ENCODE measurements at places on chromosomes 2 and 18.

GRCh38 chr2:122867941-122868340 is 1112.5 kb downstream of the TSN start:
- no peak for DNase-seq

- DNase-seq, result no peak
Observed at GRCh38 chr18:61797696-61798590, 94.9 kb downstream of the RNF152 start.

DNA sequence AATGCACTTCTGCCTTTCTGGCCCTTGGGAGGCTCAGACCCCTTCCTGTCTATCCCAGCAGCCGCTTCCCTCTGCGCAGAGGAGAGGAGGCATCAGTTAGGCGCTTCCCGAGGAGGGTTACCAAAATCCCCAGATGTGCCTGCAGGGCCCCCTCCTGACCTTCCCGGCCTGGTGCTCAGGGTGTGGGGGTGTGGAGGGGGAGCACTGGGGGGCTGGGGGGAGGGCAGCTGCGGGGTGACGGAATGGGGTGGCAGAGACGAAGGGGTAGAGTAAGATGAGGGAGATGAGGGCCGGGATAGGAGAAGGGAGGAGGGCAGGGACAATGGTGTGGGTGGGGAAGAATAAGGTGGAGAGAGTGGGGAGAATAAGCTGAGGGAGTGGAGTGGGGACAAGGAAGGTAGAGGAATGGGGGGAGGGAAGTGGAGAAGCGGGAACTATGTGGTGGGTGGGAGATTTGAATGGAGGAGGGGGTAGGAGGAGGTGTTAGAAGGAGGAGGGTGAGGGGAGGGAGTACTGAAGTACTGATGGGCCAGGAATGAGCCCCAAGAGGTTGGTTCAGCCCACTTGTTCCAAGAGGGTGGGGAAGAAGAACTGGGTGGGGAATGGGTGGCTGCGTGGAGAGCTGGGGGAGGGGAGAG is 6.5 kb upstream of the ZAP70 start:
- no peak for DNase-seq

- DNase-seq, result no peak
Observed at GRCh38 chr2:76391678-76392077, 681.0 kb upstream of the GCFC2 start.

DNA sequence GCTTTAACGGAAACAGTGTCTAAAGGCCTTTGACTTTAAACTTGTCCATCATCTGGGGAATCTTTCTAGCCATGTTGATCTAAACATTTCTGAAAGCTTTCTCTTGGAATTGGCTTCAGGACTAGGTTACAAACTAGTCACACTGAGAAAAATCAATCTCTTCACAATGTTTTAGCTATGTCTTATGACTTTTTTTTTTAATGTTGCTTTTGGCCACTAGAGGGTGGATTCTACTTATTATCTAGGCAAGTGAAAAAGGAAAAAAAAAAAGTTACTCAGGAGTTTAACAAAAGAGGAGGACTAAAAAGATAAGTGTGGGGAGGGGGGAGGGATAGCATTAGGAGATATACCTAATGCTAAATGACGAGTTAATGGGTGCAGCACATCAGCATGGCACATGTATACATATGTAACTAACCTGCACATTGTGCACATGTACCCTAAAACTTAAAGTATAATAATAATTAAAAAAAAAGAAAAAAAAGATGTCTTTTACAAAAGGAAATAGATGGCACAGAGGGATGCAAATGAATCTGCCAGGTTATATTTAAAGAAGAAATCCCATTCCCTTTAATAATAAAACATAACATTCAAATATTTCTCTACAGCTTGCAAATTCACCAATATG is 160.4 kb upstream of the PID1 start:
- peak; percentile 25 for DNase-seq

DNA sequence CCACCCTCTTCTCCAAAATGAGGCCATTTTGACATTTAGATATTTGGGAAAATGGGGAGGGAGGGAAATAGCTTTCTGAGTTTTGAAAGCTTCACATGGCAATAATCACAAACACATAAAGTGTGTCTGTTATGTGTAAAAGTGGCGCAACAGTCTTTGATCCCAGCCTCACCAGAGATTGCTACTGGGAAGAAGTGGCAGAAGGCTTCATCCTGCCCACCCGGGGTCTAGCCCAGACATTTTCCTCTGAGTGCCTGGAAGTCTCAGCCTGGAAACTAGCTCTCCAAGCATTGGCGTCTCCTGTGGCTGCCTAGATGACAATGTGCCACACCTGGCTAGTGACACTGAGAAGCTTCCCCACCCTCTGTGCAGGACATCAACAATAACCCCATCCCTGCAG is 1.7 kb upstream of the LBH start:
- DNase-seq, result no peak

DNA sequence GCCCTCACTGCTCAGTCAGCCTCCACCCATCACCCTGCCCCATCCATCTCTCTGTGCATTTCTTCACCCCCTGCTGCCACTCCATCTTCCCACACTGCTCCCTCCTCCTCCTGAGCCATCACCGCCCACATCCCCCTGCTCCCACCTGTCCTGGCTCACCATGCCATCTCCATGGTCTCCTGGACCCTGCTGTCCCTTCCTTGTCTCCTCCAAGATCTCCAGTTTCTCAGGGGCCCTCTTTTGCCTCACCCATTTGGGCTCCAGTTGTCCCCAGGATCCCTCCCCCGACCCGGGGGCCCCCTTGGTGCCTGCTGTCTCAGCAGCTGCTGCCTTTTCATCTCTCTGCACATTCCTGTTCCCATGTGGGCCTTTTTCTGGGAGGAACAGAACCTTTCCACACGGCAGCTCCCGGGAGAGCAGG is 10.6 kb downstream of the SPEG start:
- DNase-seq, result no peak

DNA sequence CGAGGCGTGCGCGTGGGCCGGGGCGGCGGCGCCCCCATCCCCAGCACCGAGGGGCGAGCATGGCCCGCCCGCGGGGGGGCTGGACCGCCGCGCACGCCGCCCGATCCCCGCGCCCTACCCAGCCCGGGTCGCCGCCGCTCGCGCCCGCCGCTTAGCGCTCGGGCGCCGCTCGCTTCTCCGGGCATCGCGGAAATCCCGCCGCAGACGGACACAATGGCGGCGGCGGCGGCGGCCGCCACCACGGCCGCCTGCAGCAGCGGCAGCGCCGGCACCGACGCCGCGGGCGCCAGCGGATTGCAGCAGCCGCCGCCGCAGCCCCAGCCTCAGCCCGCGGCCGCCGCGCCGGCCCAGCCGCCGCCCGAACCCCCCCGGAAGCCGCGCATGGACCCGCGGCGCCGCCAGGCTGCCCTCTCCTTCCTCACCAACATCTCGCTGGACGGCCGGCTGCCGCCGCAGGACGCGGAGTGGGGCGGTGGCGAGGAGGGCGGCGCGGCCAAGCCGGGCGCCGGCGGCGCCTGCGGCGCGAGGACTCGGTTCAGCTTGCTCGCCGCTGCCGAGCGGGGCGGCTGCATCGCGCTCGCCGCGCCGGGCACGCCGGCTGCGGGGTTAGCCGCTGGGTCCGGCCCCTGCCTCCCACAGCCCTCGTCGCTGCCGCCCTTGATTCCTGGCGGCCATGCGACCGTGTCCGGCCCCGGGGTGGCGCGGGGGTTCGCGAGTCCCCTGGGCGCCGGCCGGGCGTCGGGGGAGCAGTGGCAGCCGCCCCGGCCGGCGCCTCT is 453 bp downstream of the CABLES1 start:
- peak; percentile 53 for DNase-seq

DNA sequence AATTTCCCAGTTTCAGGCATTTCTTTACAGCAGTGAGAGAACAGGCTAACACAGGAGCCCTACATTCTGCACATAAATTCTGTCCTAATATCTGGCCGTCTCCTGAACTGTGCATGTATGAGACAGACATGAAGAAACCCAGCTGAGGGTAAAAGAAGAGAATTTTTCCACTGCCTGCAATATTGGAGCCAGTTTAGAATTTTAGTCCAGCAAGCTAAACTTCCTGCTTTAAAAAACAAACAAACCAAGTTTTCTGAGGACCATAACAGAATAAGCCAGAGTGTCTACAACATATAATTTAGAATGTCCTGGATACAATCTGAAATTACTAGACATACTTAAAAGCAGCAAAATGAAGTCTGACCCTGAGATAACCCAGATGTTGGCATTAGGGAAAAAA is 215.1 kb upstream of the KLHL29 start:
- no peak for DNase-seq

- DNase-seq, result no peak
Observed at GRCh38 chr2:227808936-227809335, 4.7 kb upstream of the CCL20 start.

DNA sequence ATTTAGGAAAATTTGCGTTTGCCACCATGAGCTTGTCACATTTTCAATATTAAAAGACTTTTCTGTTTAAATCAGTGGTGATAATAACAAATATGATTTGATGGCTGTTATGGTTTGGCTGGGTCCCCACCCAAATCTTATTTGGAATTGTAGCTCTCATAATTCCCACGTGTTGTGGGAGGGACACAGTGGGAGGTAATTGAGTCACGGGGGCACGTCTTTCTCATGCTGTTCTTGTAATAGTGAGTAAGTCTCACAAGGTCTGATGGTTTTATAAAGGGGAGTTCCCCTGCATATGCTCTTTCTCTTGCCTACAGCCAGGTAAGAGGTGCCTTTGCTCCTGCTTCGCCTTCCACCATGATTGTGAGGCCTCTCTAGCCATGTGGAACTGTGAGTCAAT is 83.4 kb upstream of the RGPD4 start:
- DNase-seq, result no peak

GRCh38 chr18:1604751-1605150 is 700.1 kb downstream of the ADCYAP1 start:
- DNase-seq, result no peak

DNA sequence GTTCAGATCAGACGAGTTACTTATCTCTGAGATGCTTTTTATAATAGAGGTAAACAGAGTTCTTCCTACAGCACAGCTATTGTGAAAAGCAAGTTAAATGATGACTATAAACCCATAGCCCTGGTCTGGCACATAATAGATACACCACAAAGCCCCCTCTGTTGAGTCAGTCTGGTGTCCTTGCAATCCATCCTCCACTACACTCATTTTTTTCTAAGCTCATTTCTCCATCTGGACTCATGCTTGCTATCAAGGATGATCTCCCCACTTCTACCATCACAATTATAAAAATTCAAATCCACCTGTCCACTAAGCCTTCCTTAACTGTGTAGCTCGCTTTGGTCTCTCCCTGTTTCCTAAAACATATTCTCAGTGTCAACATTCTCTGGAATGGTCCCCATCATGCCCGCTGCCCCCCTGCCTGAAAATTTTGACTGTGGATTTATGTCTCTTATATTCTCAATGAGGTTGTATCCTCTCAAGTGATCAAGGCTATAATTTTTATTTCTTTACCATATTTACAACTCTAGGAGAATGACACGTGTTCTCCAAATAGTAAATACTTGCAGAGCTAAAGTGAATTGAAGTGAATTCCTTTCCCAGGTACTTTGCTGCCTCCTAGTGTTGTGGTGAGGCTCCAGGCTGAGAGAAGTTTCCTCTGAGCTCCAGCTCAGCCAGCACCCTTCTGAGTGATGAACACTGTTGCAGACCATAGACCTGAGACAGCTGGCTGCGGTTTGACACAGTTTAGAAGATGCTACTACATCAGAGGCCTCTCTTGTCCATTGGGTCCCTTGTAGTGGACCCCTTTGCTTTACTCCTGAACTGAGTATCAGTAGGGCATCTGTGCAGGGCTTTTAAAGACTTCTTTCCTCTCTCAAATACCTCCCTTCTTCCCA is 108.7 kb downstream of the DPP10 start:
- DNase-seq, result peak; percentile 41

- DNase-seq, result no peak
Observed at GRCh38 chr18:67964462-67964861, 447.9 kb upstream of the DSEL start.

DNA sequence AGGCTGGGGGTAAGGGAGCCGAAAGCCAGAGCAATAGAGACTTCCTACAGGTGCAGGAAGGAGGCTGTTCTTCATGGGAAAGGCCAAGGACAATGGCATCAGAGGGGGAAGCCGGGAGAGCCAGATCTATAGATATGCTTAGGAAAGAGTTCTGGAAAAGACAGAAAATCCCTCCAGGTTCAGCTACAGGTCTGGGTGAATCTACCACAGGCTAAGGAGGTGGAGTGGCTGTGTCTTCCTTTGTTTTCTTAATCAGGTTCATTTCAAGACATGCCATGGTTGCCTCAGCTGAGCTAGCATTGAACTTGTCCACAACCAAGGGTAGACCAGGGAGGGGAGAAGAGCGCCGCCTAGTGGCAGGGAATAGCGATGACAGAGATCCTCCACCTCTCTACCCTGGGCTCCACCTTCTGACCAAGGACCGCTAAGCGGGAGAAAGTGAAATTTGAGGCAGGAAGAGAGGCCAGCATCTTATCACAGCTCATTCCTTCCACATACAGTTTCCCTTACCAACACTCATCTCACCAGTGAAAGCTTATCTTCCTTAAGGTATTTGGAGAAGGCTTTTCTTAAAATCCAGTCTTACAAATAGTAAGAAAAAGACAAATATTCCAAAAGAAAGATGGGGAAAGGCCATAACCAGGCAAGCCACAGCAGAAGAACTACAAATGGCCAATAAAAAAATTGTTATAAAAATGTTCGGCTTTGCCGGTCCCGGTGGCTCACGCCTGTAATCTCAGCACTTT is 74.2 kb downstream of the VIT start:
- peak; percentile 62 for DNase-seq

GRCh38 chr2:106296182-106296815 is 102.2 kb upstream of the UXS1 start:
- no peak for DNase-seq

GRCh38 chr2:25402477-25402876 is 60.8 kb upstream of the DNMT3A start:
- peak; percentile 92 for DNase-seq

- no peak for DNase-seq
Observed at GRCh38 chr2:12990523-12990922, 273.8 kb downstream of the TRIB2 start.

Measured in GM12865 (cell line).